Aorta (tissue), 5 donors: ENCODE measurements at places on chromosomes 13 and 19. TPM values are rescaled to one million over a fixed set of nuclear protein-coding genes. Genes with fewer than 3 reads are reported as not detected.

Gene ONECUT3
- total RNA-seq = not detected

Gene BCKDHA
- total RNA-seq = 15.2 TPM

Gene MATK
- 1.9 TPM for total RNA-seq

Gene ZNF560
- total RNA-seq = not detected

Gene SLC15A1
- total RNA-seq = not detected
